ENCODE measurements at places on chromosomes 12 and 14.

- no peak for DNase-seq
These were observed 51.6 kb downstream of the ATP2B1 start for GRCh38 chr12:89657066-89657465.

GRCh38 chr12:67531051-67531450, 117.5 kb upstream of the DYRK2 start:
- DNase-seq = peak; percentile 29

DNA sequence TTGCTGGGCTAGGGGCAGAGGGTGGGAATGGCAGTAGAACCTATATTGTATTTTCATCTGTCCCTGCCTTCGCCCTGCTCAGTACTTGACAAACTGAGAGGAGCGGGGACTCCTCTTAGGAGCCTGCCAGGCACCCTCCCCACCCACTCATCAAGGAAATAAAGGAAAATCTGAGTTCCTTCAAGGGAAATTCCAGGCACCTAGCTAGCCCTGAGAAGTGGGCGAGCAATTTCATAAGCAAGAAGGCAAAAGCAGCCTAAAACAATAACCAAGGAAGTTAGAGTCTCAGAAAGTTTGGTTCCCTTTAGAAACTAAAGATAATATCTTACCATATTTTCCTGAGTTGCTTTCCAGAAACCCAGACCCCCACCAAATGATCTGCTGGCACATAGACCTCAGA, 10.6 kb upstream of the PLEKHD1 start:
- no peak for DNase-seq

DNA sequence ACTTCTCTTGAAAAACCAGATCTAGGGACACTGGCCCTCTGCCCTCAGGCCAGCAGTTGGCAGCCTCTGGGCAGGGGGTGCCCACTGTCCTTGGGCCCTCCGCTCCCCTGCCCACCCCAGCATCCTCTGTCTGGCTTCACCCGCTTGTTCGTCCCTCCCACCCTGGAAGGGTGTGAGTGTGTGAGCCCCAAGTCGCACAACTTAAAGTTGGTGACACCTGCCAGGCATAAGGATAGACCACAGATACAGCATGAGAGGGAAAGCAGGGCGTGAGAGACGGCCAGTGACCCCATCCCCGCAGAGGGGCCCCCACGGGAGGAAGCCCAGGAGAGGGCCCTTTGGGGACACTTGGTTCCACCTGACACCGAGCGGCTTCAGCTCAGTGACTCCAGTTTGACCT, 23.5 kb upstream of the RIMBP2 start:
- no peak for DNase-seq

DNA sequence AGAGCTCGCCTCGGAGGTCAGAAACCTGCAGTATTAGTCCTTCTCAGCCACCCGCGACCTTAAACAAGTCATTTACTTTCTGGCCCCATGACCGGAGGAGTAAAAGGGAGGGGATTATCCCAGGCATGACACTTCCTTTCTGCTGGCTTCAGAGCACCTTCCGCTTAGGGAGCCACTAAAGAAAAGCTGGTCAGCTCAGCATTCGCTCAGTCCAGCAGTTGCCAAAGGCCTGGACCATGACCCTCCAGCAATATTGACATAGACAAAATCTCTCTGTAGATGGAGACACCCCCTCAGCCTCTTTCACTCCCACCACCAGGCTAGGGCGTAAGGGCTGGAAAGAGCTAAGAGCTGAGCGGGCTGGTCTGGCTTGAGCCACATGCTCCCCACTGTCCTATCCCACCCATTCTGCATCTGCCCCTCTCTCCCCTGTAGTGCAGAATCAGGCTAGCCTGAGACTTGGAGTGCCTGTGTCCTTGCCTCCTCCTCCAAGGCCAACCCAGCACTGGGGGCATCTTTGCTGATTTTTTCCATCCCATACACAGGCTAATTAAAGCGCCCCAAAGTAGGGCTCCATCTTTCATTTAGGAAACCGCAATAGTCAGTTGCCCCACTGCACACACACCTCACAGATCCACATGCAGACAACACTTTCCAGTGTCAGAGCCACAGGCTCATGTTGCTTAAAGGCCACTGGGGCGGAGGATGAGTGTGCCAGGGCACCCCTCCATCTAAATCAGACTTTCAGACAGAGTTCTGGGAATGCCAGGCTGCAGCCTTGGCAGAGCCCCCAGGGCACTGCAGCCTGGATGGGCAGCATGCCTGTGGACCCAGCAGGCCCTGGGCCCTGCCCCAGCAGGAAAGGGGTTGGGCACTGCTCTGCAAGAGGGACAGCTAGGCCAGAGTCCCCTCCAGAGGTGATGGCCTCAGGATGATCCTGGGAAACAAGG, 4.0 kb upstream of the CPNE6 start:
- no peak for DNase-seq

DNA sequence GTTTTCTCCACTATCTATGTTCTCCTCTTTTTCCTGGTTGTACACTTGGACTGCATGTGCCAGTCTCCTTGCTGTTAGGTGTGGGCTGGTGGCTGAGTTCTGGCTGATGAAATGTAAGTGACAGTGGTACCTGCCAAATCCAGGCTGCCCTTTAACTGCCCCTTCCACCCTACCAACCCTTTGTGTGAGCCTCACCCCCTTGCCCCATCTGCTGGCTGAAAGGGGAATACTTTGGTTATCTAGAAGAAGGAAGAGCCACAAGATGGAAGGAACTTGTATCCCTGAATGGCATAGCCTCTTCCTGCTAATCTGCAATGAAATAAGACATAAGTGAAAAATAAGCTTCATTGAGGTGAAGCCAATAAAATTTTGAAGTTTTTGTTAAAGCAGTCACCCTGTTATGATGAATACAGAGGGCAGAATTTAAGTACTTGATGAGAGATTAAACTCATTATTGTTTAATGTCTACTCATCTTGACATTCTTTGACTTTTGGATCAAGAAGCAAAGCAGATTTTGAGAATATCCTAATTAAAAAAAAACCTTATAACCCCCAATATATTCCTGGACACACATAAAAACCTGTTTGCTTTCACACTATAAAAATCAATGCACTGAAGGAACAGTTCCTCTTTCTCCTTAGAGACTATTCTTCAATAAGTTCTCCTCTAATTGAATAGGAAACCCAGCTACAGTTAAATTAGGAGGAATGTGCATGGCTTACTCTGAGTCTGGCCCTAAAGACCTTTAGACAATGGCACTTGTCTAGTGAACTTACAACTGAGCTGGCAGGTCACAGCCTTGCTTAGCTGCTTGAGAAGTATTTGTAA, 262.6 kb upstream of the BTG1 start:
- DNase-seq = peak; percentile 48

DNA sequence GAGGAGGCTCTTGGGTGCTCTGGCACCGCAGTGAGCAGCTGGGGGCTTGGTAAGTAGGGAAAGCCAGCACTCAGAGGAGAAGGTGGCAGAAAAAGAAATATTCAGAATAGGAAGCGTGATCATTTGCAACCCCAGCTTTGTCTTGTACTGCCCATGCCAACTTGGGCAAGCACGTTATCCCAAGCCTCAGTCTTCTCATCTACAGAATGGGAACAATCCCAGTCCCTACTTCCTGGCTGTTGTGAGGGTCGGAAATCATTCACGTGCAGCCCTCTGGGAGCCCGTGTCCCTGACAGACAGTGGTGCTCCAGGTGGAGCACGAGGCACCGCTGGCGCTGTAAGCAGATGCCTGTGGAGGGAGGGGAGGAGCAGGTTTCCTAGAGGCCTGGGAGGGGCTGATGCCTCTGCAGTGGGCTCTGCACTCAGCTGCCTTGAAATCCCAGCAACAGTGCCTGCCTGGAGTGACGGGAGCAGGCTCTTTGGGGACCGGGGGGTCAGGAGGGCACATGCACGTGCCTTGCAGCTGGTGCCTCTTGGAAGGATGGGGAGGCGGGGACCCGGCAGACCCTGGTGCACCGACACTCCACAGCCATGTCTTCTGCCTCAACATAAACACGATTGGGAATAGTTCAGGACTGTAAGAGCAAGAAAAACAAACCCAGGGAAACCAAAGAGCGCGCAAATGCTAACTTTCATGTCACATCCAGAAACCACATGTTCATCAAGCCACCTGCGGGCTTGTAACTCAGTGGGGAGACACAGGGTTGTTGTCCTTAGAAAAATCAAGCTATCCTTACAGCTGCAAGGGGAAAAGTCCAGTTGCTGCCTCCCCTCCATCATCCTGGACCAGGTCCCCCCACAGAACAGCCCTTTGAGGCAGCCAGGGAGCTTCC, 86.5 kb upstream of the DIO3 start:
- no peak for DNase-seq

DNA sequence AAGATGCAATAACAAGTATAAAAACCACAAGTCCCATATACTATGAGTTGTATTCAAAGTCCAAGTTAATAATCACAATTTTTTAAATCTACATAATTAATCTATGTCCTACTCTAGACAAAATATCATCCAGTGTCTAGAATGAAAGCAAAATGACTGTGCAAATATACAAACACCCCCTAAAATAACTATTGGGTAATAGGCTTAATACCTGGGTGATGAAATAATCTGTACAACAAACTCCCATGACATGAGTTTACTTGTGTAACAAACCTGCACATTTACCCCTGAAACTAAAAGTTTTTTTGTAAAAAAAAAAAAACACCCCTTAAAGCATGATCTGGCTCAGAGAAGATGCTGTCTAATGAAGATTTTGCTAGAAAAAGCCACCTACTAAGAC, 4.2 kb downstream of the TAS2R42 start:
- DNase-seq = no peak

Measured in fibroblast of skin of back (primary cell).